Muscle of arm (tissue), 14 donors: ENCODE measurements at places on chromosomes 3 and 15.

- DNase-seq: no peak
Measured at GRCh38 chr3:67290438-67290837, 292.3 kb downstream of the KBTBD8 start.

GRCh38 chr3:55537563-55537962 is 50.5 kb upstream of the WNT5A start:
- no peak for DNase-seq

DNA sequence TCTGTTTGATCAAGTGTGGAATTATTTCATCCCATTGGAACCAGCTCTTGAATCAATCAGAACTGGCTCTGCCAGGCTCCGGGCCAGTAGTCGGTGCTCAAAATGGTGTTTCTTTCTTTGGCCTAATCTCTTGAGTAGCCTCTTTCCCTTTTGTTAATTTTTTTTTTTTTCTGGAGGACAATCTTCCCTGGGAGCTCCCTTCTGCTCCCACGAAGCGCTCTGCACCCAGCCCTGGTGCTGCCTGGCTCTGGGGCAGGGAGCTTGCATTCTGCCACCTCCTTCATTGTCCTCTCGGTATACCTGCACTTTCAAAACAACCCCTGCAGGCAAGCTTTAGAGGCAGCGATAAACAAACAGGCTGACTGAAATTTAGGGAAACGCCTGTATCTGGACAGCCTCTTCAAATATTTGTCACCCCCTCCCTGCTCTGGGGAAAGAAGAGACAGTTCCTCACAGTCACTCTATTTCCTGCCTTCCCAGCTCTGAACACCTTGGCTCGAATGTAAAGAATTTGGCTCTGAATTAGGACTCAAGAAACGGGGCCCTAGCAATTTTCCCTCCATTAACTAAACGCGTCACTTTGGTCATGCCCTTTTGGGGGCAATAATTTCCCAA is 1.1 kb upstream of the THSD4 start:
- DNase-seq: no peak

GRCh38 chr15:22810853-22811338 is 24.5 kb downstream of the NIPA1 start:
- DNase-seq: no peak

- DNase-seq: no peak
Measured at GRCh38 chr15:57821826-57822225, 115.3 kb downstream of the POLR2M start.

DNA sequence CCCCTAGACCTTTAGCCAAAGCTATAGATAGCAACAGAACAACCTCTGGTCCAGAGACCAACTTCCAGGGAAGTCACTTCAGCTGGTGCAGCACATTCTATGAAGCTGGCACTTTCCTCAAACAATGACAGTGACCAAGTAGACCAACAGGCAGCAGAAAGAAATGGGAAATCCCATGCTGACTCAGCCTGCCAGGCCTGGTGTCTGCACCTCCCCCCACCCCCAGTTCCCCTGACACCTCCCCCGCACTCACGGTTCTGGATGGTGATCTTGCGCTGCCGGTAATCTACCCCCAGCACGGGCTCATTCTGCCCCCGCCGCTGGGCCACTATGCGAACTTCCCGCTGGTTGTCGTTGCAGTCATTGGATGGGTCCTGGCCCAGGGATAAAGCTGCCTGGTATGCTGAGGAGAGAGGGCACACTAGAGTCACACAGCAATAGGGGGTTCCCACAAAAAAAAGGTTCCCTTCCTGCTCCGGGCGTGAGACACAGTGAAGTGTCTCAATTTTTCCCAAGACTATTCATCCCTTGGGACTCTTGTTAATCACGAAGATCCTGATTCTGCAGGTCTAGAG is 17.0 kb downstream of the ILDR1 start:
- no peak for DNase-seq

DNA sequence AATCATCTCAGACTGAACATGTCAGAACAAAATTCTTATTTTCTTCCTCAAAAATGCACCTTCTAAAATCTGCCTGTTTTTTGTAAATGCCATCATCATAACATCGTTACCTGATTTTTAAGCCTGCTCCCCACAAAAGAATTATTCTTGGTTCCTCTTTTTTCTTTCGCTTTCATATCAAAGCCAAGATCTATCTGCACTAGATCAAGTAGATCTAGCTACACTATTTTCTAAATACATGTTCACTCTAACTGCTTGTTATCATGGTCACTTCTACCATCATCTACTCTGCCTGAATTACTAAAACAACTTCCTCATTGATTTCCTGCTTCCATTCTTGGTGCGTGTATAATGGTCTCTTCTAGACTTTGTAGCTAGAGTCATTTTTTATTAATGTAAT is 217.7 kb downstream of the ARPP21 start:
- DNase-seq: no peak

GRCh38 chr3:192219926-192220325 is 507.4 kb downstream of the FGF12 start:
- DNase-seq: no peak

- peak; percentile 20 for DNase-seq
Measured at GRCh38 chr3:87503900-87504498, 227.6 kb upstream of the POU1F1 start.
